ENCODE measurements at places on chromosomes 3 and 15. TPM values are rescaled to one million over a fixed set of nuclear protein-coding genes. Genes with fewer than 3 reads are reported as not detected.
A peak's percentile ranks its signal among the peaks of the same experiment; 100 is the strongest.

DNA sequence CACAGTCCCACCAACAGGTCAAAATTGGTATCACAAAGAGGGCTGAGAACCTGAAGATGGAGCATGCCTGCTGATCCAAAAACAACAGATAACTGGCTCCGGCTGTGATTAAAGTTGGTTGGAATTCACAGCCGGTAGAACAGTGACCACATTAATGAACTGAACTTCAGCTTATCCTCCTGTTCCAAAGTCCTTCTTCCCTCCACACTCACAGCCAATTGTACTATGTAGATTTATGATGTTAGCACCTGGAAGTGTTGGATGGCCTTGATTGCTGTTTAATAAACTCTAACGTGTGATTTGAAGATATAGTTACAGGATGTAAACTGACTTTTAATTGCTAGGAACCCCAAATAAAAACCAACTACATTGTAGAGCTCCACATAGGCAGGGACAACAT is 367.3 kb upstream of the FRG2C start:
- no peak for DNase-seq

DNA sequence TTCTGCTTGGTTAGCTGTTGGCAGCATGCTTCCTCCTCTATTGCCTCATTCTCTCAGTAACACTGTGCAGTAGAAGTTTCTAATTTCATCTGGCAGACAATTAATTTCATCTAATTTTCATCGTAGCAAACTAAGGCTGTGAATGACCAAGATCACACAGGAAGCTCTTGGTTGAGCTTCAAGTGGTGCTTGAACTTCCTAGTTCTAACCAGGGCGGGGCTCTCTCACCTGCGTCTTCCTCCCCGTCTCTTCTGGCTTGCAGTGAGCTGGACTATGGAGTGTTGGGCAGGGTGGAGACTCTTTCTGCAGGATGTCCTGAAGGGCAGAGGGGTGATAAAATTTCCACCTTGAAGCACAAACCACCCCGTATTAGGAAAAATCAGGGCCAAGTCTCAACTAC is 2.0 kb upstream of the IL16 start:
- DNase-seq: no peak

- DNase-seq: no peak
Measured at GRCh38 chr3:55017876-55018275, 90.0 kb upstream of the LRTM1 start.

The CLEC3B gene
- 180 TPM for total RNA-seq

DNA sequence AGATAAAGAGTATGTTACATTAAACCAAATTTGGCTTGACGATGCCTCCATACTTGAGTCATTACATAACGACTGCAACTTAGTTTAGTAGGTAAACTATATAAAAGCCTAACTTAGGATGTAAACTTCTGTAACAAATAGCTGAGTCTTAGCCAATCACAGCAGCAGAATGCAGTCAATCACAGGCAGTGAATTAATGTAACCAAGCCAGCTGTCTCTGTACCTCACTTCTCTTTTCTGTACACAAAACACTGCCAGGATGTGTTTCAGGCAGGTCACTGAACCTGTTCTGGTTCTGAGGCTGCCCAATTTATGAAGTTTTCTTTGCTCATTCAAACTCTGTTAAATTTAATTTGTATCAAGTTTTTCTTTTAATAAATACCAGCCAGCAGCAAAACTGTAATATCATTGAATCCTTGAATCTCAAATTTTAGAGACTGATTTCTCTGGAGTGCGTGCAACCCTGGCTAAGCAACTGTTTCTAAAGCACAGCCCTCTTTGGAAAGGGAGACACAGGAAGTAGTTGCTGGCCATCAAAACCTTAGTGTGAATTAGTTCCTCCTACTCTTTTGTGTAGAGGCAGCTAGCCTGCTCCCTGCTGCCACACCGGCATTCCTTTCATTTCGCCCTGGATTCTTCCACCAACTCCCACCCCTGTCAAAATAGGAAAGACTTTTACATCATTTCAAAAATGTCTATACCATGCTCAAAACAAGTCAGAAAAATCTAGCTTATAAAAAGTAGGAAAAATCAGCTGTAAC is 15.2 kb downstream of the RFTN1 start:
- no peak for DNase-seq

GRCh38 chr15:99447497-99448371 is 118.0 kb upstream of the MEF2A start:
- DNase-seq: peak; percentile 57
